T-cell (primary cell): ENCODE measurements at places on chromosomes 3 and 15. TPM values are rescaled to one million over a fixed set of nuclear protein-coding genes. Genes with fewer than 3 reads are reported as not detected.

DNA sequence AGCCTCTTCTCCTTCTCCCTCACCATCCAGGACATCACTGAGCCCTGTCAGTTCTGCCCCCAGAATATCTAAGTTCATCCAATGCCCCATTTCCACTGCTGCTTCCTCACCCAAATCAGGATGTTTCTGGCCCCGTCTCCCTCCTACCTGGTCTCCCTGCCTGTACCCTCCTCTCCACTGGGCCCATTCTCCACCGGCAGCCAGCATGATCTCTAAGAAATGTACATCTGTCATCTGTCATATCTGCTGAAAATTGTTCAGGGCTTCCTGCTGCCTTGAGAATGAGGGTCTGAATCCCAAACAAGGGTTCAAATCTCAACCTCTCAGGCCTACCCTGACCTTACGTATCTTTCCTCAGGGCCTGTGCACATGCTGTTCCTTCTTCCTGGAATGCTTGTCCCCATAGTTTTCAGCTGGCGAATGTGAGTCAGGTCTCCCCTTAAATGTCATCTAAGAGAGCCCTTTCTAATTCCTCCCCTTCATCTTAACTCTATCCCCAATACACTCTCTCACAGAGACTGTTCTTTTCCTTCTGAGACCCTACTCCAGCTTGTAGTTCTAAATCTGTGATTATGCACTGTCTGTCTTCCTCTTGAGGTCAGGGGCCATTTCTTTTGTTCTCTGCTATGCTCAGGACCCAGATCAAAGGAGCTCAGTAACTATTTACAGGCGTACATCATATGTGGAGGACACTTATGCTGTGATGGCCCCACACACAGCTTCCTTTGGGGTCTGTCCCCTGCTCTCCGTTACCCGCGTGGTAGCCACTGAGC, 40.8 kb downstream of the SMAD3 start:
- H3K4me1 ChIP-seq = peaks cover 91% of the 10 kb centered on the region
- H3K36me3 ChIP-seq = no peaks in the 10 kb centered on the region
- H3K4me3 ChIP-seq = no peak overlapping the region

- H3K4me3 ChIP-seq = no peak overlapping the region
- no peak for DNase-seq
- peaks cover 3% of the 10 kb centered on the region for H3K36me3 ChIP-seq
- no peaks in the 10 kb centered on the region for H3K27me3 ChIP-seq
Measured at GRCh38 chr3:71430941-71431552, 152.5 kb downstream of the FOXP1 start.

GRCh38 chr3:31240874-31241273, 291.9 kb upstream of the STT3B start:
- DNase-seq = no peak
- H3K27ac ChIP-seq = no peak overlapping the region

GRCh38 chr3:10804183-10804648, 11.8 kb upstream of the SLC6A11 start:
- DNase-seq = no peak
- no peak overlapping the region for H3K27ac ChIP-seq
- H3K4me3 ChIP-seq = no peak overlapping the region
- peaks cover 2% of the 10 kb centered on the region for H3K27me3 ChIP-seq

- no peak for DNase-seq
- H3K27me3 ChIP-seq = no peaks in the 10 kb centered on the region
- no peak overlapping the region for H3K4me3 ChIP-seq
- no peaks in the 10 kb centered on the region for H3K4me1 ChIP-seq
- no peak overlapping the region for H3K27ac ChIP-seq
Measured at GRCh38 chr3:61600195-61600594, 38.8 kb downstream of the PTPRG start.

DNA sequence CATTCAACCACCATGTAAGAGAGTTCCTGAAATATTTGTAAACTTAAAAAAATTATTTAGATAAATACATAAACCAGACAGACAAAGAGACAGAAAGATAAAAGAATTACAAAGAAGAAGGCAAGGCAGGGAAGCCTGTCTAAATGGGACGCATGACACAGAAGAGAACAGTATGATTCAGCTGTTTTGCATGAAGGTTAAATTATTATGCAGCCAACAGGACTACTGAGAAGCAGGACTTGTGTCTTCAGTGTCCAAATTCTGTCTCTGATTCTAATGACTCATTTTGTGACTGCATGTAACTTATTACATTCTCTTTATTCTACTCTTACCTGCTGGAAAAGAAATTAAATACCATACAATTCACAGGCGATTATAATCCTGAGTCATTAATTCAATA, 340.4 kb upstream of the KCNMB2 start:
- no peaks in the 10 kb centered on the region for H3K27me3 ChIP-seq
- H3K36me3 ChIP-seq = no peaks in the 10 kb centered on the region
- H3K4me1 ChIP-seq = no peaks in the 10 kb centered on the region
- no peak overlapping the region for H3K27ac ChIP-seq
- H3K4me3 ChIP-seq = no peak overlapping the region
- DNase-seq = no peak

GRCh38 chr3:194100856-194101390, 35.0 kb upstream of the HES1 start:
- H3K27ac ChIP-seq = no peak overlapping the region
- no peaks in the 10 kb centered on the region for H3K27me3 ChIP-seq
- DNase-seq = no peak
- peaks cover 3% of the 10 kb centered on the region for H3K4me1 ChIP-seq

RBM5 gene
- total RNA-seq = 316 TPM
